NCI-H2081 treated with DMSO at 0.1 percent for 48 hours (cell line): ENCODE measurements at places on chromosomes 1 and 21.

DNA sequence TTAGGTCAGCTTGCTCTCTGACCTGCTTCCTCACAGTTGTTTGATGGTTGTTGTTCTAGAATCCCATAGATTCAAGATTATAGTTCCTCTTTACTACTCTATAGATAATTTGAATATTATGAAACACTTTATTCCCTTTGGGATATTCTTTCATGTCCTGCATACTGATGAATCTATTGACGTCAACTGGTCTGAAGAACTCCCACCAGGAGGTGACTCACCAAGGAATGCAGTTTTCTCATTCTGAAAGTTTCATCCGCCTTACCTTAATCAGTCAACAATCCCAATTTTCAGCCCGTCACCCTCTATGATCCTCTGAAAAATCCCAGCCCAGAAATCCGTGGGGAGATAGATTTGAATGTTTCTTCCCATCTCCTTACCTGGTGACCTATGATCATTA lies 834.1 kb upstream of the PRMT6 start:
- DNase-seq: no peak

GRCh38 chr1:30749691-30750583 lies 7.6 kb downstream of the LAPTM5 start:
- no peak for DNase-seq

GRCh38 chr1:67051196-67051595 lies 2.8 kb downstream of the SLC35D1 start:
- DNase-seq: no peak

- no peak for DNase-seq
Measured at GRCh38 chr21:35599164-35599563, 461.2 kb downstream of the SETD4 start.

DNA sequence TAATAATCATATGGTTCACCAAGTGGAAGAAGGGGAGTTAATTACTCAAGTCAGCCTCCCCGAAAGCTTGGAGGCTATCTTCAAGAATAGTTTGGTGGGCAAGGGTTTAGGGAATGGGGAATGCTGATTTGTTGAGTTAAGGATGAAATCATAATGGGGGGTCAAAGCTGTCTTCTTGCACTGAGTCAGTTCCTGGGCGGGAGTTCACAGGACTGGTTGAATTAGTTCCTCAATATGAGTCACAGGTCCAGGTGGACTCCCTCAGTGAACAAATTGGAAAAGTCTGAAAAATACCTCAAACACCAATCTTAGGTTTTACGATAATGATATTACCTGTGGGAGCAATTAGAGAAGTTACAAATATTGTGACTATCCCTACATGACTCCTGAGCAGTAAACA lies 115.2 kb upstream of the COA6 start:
- DNase-seq: no peak

GRCh38 chr1:211667065-211667617 lies 8.3 kb downstream of the NEK2 start:
- no peak for DNase-seq

DNA sequence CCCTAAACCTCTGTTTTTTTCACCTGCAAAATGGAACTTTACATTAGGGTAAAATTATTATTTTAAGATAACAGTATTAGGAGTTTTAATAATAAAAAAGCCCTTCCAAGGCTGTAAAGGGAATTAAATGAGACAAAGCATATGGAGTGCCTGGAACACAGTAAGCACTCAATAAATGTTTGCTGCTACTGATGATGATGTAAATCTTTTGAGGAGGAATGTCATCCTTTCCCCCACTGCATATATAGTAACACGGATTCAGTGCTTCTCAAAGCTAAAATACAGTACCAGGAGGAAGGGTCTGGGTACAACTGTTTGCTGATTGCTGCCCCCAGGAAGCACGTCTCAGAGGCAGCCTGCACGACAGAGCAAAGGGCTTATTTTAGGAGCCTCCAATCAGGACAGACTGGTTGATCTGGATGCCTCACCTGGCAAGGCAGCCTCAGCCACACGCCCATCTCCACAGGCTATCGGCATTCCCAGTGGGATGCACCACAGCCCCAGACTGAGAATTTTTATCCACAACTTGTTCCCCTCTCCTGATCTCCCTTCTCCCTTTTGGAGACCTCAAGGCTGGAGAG lies 64.4 kb downstream of the GADD45A start:
- no peak for DNase-seq

GRCh38 chr1:177020851-177021589 lies 143.5 kb downstream of the ASTN1 start:
- DNase-seq: no peak

DNA sequence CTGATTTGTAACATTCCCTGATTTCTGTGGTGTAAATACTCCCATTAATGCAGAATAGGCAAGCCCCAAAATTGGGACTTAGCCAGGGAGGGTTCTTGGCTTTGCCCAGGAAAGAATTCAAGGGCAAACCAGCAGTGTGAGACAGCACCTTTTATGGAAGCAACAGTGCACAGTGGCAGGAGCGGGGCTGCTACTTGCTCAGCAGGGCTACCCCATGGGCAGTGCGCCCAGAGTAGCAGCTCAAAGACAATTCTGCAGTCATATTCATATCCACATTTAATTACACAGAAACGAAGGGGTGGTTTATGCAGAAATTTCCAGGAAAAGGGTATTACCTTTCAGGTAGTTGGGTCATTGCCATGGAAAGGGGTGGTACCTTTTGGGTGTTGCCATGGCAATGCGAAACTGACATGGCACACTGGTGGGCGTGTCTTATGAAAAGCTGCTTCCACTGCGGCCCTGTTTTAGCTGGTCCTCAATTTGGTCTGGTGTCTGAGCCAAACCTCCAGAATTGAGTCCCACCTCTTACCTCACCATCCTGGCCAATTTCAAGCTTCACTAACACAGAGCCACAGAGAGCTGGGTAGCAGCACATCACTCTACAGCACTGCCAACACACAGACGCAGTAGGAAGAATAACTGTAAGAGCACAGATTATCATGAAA lies 35.9 kb downstream of the FHAD1 start:
- DNase-seq: peak; percentile 26

- DNase-seq: no peak
Measured at GRCh38 chr1:92709738-92710137, 75.2 kb downstream of the EVI5 start.

DNA sequence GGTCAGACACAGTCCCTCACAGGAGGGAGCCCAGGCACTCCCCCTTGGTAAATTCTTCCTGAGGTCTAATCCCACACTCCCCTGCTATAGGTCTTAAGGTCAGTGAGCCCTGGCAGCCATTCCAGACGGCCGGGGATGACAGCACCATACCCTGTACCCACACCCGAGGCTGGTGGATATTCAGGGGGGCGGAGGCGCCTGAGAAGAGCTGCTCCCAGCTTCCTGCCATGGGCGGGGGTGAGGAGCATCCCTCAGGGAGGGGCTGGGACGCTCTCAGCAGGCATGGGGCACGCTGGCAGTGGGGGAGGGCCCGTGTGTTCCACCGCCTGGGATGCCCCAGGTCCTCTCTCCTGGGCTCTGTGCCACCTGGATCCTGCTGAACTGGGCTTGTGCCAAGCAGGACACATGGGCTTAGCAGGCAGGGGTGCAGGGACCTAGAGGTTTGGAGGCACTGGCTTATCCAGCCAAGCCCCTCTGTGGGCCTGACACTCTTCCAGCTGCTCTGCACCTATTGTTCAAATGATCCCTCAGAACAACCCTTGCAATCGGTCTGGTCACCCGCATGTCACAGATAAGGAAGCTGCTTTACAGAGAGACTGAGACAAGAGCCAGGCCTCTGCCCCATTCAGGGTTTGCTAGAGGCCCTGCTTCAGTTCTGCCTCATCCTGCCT lies 5.7 kb upstream of the ADGRB2 start:
- peak; percentile 46 for DNase-seq

DNA sequence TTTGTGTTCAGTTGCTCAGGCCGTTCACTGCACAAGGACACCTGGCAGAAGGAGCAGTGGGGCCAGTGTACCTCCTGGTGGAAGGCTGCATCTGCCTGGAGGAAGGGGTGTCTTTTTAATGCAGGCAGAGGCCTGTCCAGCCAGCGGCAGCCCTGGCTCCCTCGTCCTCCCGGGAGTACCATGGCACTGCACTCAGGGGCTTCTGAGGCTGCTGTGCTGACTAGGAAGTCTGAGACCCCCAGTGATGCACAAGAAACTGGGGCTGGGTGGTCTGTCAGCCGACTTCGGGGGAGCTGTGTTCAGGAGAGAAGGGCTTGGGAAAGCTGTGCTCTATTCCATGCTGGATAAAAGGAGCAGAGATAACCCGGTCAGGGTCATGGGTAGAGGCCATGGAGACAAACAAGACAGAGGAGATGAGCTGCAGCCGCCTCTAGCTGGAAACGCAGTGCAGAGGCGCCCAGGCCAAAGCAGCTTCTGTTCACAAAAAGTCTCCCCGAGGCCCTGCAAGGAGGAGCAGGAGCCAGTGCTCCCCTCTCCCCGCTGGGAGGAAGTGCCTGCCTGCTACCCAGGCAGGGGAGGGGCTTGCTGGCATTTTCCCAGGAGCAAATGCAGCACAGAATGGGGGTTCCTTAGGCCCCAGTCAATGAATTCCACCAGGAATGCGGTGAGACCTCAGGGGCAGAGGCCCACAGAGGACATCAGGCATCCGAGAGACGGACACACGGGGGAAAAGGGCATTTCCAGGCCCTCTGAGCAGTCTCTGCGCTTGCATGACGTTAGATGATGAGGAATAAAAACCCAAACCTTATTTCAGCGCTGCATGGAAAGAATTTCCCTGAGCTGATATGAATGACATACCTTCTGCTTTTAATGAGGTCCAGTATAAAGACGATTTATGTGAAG lies 17.2 kb upstream of the C2CD2 start:
- no peak for DNase-seq

GRCh38 chr1:100835866-100836842 lies 58.5 kb downstream of the EXTL2 start:
- no peak for DNase-seq
